ENCODE measurements at places on chromosomes 1 and 21. TPM values are rescaled to one million over a fixed set of nuclear protein-coding genes. Genes with fewer than 3 reads are reported as not detected.

Gene SH3D21
- total RNA-seq, result 5.6 TPM

Gene FCRL2
- total RNA-seq, result not detected

Gene ST6GALNAC3
- 9.5 TPM for total RNA-seq

Gene CRNN
- total RNA-seq, result not detected

Gene TMPRSS2
- total RNA-seq, result not detected

- no peaks in the 10 kb centered on the region for H3K36me3 ChIP-seq
- DNase-seq, result no peak
- no peaks in the 10 kb centered on the region for H3K4me1 ChIP-seq
- H3K27me3 ChIP-seq, result no peaks in the 10 kb centered on the region
- H3K27ac ChIP-seq, result no peak overlapping the region
Observed at GRCh38 chr1:88609051-88609450, 75.0 kb upstream of the PKN2 start.

DNA sequence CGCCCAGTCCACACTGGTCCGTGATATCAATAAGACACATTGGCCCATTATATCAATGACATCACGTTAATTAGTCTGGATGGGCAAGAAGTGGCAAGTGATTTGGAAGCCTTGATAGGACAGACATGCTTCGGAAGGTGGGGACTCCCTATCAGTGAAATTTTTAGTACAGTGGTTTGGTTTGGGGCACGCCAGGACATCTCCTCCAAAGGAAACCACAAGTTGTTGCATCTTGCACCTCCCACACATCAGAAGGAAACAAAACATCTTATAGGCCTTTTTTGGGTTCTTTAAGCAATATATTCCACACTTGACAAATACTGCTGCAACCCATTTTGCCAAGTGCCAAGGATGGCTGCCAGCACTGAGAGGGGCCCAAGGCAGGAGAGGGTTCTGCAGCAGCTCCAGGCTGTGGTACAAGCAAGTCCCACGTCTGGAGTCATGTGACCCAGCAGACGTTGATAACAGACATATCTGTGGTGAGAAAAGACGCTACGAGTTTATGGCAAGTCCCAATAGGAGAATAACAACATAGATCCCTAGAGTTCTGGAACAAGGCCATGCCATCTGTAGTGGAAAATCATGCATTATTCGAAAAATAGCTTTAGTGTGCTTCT is 95.3 kb upstream of the DISP3 start:
- H3K36me3 ChIP-seq, result no peaks in the 10 kb centered on the region
- H3K27me3 ChIP-seq, result no peaks in the 10 kb centered on the region
- H3K27ac ChIP-seq, result no peak overlapping the region
- DNase-seq, result no peak

DNA sequence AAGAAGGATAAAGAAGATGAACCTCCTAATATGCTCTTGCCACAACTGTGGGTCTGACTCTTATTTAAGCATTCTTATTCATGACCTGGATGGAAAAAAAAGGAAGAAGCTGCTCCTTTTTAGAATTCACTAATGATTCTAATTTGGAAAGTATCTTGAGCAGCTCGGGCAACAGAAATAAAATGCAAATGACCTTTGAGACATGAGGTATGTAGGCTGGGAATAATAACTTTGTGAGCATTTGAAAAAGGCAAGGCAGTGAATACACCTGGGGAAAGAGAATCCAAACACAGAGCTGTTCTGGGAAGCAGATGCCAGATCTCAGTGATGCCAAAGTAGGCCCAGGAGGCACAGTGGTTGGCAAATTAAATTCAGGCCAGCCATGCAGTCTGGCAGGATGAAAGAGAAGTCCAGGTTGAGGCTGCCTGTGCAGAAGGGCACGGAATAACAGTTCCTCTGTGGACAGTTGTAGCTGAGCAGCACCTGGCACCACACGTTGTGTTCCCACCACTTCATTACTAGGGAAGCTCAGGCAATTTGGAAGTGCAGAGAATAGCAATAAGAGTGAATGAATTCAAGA is 320.8 kb upstream of the ST6GALNAC5 start:
- H3K4me1 ChIP-seq, result no peaks in the 10 kb centered on the region
- H3K27ac ChIP-seq, result no peak overlapping the region
- no peaks in the 10 kb centered on the region for H3K36me3 ChIP-seq
- H3K4me3 ChIP-seq, result no peak overlapping the region

DNA sequence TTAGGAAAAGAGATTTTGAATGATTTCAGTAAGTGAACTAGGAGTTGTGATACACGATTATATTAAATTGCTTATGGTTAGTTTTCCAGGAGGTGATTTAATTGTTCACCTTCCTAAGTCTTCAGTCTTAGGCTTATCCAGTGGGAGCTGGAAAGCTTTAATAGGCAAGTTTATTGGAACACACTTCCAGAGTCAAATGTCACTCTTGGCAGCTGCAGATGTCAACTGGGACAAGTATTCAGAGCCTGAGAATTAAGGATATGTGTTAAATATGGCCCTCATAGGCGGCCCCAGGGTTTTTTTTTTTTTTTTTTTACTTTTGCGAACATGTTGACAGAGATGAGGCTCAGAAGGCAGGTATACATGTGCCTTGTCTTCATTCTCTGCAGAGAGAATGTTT is 29.2 kb downstream of the UCK2 start:
- H3K27ac ChIP-seq, result no peak overlapping the region
- H3K36me3 ChIP-seq, result no peaks in the 10 kb centered on the region
- no peak for DNase-seq
- no peaks in the 10 kb centered on the region for H3K27me3 ChIP-seq
- H3K4me1 ChIP-seq, result peaks cover 10% of the 10 kb centered on the region
- H3K4me3 ChIP-seq, result no peak overlapping the region

DNA sequence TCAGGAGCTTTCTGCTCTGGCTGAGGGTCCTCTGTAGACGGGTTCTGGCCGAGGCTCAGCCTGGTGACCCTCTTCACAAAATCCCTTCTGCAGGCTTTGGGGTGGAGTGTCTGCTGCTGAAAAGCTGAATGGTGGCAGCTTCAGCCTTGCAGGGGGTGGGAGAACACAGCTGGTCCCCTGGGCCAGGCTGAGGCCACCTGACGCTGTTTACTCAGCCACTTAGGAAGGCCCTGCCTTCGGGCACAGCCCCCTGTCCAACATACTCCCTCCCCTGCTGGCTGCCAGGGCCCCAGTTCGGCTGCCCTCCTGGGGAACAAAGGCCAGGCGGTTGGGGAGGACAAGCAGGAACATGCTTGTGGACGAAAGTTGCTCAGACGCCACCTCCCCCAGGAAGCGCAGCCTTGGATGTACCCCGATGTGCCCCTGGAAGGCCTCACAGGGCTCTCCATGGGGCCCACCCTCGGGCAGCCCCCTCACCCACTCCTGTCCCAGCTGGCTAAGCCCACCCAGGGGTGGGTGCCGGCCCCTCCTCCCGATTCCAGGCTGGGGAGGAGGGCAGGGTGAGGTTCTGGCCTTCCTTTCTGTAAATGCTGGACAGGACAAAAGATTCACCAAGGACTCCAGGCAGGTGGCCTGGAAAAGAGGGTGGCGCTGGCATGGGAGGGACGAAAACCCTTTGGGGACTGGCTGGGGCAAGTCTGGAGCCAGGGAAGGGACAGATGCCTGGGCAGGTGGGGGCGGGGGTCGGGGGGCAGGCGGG is at the start of gene ANKRD65:
Gene ANKRD65 (minus strand): TSS at position 130 of the 760 bp plus-strand sequence. CDS start 271 bp downstream, outside the sequence.
- no peak for DNase-seq
- no peaks in the 10 kb centered on the region for H3K36me3 ChIP-seq
- H3K4me3 ChIP-seq, result no peak within 1 kb of the TSS
- no peak within 1 kb of the TSS for H3K27ac ChIP-seq

DNA sequence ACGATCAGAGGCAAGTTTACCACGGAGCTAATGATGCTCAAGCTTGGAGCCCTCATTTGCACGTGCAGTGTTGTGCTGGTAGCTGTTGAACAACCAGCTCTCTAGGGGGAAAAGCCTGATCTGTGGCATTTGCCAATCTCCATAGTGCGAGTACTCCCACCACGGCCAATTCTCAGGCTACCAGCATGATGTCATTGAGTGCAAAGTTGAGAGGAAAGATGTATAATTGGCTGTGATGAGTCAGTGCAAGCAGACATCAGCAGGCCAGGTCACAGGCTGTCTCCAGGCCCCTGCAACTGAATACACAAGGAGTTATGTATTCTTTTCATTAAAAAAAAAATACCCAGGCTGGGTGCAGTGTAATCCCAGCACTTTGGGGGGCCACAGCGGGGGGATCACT is 233.1 kb upstream of the VAMP3 start:
- H3K27me3 ChIP-seq, result no peaks in the 10 kb centered on the region
- H3K4me3 ChIP-seq, result no peak overlapping the region
- DNase-seq, result no peak
- no peaks in the 10 kb centered on the region for H3K36me3 ChIP-seq
- H3K4me1 ChIP-seq, result no peaks in the 10 kb centered on the region
